ENCODE measurements at places on chromosomes 1 and 21.

GRCh38 chr1:52727114-52727586, 897 bp downstream of the ZYG11B start:
- DNase-seq: no peak

- DNase-seq: no peak
Observed at GRCh38 chr1:231935856-231936255, 309.3 kb downstream of the DISC1 start.

DNA sequence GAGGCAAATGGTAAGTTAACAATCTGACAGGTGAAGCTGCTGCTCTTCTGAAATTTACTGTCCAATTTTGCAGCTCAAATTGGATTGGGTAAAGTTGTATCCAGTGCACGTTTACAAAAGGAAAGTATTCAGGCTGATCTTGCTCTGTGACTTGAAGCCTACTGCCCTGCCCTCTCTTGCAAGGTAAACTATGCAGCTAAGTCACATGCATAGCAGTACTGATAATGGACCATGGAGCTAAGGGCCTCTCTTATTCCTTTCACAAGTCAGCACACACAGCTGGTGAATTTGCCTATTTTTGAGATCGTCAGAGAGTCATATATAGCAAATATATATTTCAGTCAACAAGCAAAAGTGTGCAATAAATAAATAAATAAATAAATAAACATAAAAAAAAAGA, 23.2 kb downstream of the XCL1 start:
- no peak for DNase-seq

GRCh38 chr1:41767534-41768525, 150.9 kb downstream of the HIVEP3 start:
- DNase-seq: no peak

GRCh38 chr1:211829343-211830054, 1.1 kb downstream of the LPGAT1 start:
- DNase-seq: no peak

DNA sequence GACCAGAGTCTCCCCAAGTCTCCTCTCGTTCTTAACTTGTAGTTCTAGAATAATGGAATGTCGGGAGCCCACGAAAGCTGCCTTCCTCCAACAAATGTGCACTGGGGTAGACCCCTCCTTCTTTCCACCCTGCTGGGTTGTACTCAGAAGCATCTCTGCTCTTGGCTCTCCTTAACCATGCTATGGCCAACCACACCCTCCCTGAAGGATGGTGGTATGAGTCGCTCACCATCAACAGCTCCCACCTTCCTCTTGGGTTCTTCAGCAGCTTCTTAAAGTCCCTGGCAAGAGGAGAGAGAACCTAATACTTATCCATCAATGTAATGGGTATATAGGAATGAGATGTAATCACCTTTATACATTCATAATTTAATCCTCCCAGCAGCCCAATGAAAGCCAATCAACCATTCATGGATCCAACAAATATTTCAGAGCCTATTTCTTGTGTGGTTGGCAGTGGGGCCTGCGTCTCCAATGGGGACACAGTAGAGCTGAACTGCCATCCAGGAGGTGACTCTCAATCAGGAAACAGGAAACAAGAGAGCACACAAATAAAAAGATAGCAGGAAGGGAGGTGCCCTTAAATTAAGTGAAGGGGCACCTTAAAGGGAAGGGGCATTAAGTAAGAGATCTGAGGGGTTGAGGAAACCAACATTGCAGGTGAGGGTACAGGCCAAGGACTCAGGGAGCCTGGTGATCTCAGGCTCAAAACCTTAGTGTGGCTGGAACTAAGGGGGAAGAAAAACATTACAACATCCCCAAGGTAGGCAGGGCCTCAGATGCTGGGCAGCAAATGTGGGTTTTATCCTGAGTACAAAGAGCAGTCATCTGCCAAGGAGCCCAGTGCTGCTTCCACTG, 64.4 kb upstream of the ETS2 start:
- no peak for DNase-seq

GRCh38 chr1:60031146-60031545, 42.4 kb downstream of the C1orf87 start:
- no peak for DNase-seq

- DNase-seq: no peak
Observed at GRCh38 chr1:15674386-15675159, 9.5 kb upstream of the PLEKHM2 start.

DNA sequence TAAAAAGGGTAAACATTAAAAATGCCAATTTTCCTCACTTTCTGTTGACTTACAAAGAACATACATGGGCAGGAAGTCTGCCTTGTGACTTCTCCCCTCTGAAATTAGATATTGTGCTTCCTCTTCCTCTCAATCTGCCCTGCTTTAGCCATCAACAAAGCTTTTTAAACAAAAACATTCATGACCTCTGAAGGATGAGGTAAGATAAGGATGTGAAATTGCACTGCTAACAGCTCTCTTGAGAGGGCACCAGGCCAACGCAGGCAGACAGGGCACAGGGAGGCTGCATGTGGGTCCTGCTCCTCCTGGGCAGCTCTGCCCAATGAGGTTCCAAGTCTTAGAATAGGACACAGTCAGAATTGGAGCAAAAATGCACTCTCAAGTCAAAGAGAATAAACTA, 62.1 kb downstream of the DEGS1 start:
- no peak for DNase-seq

DNA sequence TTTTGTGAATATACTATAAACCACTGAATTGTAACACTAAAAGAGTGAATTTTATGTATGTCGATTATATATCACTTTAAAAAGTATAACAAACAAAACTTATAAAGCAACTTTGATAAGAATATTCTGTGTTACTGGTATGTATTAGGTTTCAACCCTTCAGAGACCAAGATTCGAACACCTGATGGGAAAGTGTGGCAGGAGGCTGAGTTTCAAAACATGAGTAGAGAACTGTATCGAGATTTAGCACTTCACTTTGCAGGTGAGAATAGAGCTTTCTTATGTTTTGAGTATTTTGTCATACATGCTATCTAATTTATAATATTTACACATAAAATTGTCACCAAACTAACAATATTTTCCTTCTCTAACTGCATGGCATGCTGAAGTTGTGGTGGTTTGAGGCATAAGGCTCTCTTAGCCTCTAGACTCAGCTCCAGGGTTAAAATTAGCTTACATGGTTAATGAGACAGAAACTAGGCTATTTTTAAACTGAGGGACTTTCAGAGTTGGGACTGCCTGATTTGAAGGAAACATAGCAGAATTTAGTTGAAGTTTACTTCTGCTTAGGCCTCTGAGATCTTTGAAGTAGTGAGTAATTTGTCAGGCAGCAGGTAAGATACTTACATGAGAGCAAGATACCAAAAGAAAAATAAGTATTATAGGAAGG, 48.6 kb downstream of the CEP350 start:
- DNase-seq: no peak

- DNase-seq: no peak
Observed at GRCh38 chr1:4397196-4397595, 257.2 kb upstream of the AJAP1 start.

All from NK-92 treated with Interleukin-12 subunit alpha and Interleukin-12 subunit beta, amount 100 ng/mL, for 24 hours (cell line).